ENCODE measurements at places on chromosomes 3 and 15. TPM values are rescaled to one million over a fixed set of nuclear protein-coding genes. Genes with fewer than 3 reads are reported as not detected.
A peak's percentile ranks its signal among the peaks of the same experiment; 100 is the strongest.

Gene PARP15
- not detected for total RNA-seq

Gene GP5
- total RNA-seq = 0.03 TPM

Gene GUCA1C
- not detected for total RNA-seq

Gene GPR62
- total RNA-seq = 0.21 TPM

Gene ADCY5
- 1.0 TPM for total RNA-seq

Gene WNT5A
- total RNA-seq = 3.3 TPM

GRCh38 chr15:88636050-88636449 is 2.8 kb upstream of the ISG20 start:
- H3K36me3 ChIP-seq = no peaks in the 10 kb centered on the region
- no peak overlapping the region for H3K4me3 ChIP-seq
- DNase-seq = no peak
- peaks cover 5% of the 10 kb centered on the region for H3K4me1 ChIP-seq

- no peak overlapping the region for H3K27ac ChIP-seq
- H3K36me3 ChIP-seq = no peaks in the 10 kb centered on the region
- H3K27me3 ChIP-seq = peaks cover 14% of the 10 kb centered on the region
- H3K4me3 ChIP-seq = no peak overlapping the region
- no peaks in the 10 kb centered on the region for H3K4me1 ChIP-seq
Observed at GRCh38 chr15:74378848-74379247, 11.4 kb upstream of the CYP11A1 start.

GRCh38 chr15:99437315-99438223 is 128.2 kb upstream of the MEF2A start:
- peaks cover 32% of the 10 kb centered on the region for H3K4me1 ChIP-seq
- H3K36me3 ChIP-seq = no peaks in the 10 kb centered on the region
- H3K27ac ChIP-seq = no peak overlapping the region
- no peak overlapping the region for H3K4me3 ChIP-seq
- no peak for DNase-seq

DNA sequence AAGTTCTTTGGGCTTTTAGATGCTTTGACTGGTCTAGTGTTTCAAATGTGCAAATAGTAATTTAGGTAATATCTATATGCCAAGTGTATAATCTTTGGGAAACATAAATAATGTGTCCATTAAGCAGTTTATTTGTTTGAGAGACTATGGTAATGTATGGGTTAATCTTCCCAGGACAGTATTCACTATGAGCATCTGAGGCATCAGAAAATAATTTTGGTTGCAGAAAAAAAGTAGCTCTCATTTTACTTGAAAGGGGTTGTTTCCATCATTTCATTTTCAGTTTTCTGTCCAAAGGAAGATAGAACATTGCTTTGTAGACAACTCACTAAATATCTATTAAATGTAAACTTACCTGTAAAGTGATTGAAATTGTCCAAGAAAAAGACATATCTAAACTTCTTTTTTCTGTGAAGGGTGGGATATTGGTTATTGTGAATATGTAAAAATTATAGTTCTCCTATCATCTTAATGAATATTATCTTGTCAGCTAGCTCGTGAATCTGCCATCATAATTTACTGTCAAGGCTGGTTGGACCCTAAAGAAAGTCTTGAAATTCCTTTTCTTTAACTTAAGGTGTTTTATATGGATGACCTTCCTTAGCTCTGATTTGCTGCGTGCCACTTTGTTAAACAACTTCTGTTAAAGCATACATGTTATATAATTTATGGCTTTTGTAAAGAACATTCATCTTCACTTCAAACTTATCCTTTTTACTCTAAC is 108.8 kb downstream of the EPHA3 start:
- no peak overlapping the region for H3K27ac ChIP-seq
- H3K36me3 ChIP-seq = no peaks in the 10 kb centered on the region
- DNase-seq = no peak
- no peak overlapping the region for H3K4me3 ChIP-seq

GRCh38 chr15:47987461-47987860 is 133.3 kb upstream of the SLC24A5 start:
- no peak overlapping the region for H3K27ac ChIP-seq
- DNase-seq = no peak
- H3K4me1 ChIP-seq = peaks cover 16% of the 10 kb centered on the region

GRCh38 chr3:190534386-190534785 is 20.5 kb downstream of the IL1RAP start:
- no peaks in the 10 kb centered on the region for H3K36me3 ChIP-seq
- H3K27ac ChIP-seq = no peak overlapping the region
- no peak for DNase-seq
- no peaks in the 10 kb centered on the region for H3K4me1 ChIP-seq
- H3K27me3 ChIP-seq = no peaks in the 10 kb centered on the region
- H3K4me3 ChIP-seq = no peak overlapping the region

DNA sequence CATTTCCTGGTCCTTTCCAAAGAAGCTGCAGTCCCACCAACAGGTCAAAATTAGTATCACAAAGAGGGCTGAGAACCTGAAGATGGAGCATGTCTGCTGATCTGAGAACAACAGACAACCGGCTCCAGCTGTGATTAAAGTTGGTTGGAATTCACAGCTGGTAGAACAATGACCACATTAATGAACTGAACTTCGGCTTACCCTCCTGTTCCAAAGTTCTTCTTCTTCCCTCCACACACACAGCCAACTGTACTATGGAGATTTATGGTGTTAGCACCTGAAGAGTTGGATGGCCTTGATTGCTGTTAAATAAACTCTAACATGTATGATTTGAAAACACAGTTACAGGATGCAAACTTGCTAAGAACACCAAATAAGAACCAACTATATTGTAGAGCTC is 27.4 kb upstream of the ROPN1 start:
- DNase-seq = no peak
- no peaks in the 10 kb centered on the region for H3K36me3 ChIP-seq
- H3K27ac ChIP-seq = no peak overlapping the region
- no peaks in the 10 kb centered on the region for H3K4me1 ChIP-seq
- no peak overlapping the region for H3K4me3 ChIP-seq
- no peaks in the 10 kb centered on the region for H3K27me3 ChIP-seq

- no peak overlapping the region for H3K27ac ChIP-seq
- no peaks in the 10 kb centered on the region for H3K27me3 ChIP-seq
- H3K36me3 ChIP-seq = no peaks in the 10 kb centered on the region
- no peak overlapping the region for H3K4me3 ChIP-seq
- DNase-seq = no peak
Observed at GRCh38 chr3:177468331-177468730, 271.0 kb upstream of the TBL1XR1 start.

DNA sequence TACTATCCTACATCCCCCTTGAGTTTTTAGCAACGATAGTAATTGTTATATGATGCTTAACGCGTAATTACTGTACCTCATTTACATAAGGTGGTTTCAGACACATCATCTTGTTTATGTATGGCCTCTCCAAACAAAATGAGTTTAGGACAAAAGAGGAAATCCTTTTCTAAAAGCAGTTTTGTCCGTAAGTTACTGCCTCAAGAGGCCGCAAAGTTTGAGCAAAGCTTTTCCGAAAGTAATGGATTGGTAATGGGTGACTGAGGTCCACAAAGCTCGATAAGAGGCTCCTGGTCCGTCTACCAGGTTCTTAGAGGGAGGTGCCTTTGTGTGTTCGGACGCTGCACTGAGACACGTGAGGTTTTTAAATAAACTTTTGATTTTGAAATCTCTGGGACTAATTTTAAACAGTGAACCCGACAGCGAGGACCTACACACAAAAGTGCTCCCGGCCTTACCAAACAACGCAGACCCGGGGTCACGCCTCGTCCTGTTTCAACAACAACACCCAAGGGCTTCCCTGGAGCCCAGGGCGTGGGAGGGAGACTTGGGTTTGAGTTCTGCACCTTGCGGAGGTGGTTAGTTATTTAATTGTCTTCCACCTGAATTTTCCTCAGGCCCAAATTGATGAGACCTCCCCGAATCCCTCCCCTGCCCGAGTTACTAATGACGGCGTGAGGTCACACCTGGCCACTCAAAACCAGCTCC is 456 bp upstream of the C15orf61 start:
- no peak overlapping the region for H3K27ac ChIP-seq
- peak overlapping the region; percentile 53 for H3K4me3 ChIP-seq
- peaks cover 28% of the 10 kb centered on the region for H3K4me1 ChIP-seq
- no peaks in the 10 kb centered on the region for H3K36me3 ChIP-seq
- no peak for DNase-seq

DNA sequence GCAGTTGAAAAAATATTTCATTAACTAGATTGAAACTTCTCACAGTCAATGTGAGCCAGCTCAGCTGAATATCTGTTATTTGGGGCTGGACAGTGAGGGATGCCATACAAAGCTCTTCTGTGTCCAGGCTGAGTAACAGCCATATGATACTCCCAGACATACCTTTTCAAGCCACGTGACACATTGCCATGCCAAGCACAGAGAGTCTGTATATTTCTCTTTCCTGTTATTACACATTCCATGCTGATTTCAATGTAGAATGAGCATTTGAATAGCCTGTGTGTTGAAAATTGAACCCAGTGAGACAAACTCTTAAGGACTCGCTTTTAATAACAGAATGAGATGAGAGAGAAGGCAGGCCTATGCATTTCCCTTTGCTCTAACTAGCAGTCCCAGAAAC is 334.7 kb upstream of the RASGRP1 start:
- H3K27ac ChIP-seq = no peak overlapping the region
- H3K27me3 ChIP-seq = no peaks in the 10 kb centered on the region
- no peak overlapping the region for H3K4me3 ChIP-seq
- H3K36me3 ChIP-seq = no peaks in the 10 kb centered on the region
- no peak for DNase-seq

GRCh38 chr3:151901644-151902285 is 28.3 kb downstream of the SUCNR1 start:
- H3K36me3 ChIP-seq = no peaks in the 10 kb centered on the region
- DNase-seq = peak; percentile 61
- peak overlapping the region; percentile 85 for H3K27ac ChIP-seq
- H3K4me1 ChIP-seq = peaks cover 43% of the 10 kb centered on the region
- H3K27me3 ChIP-seq = no peaks in the 10 kb centered on the region
- H3K4me3 ChIP-seq = no peak overlapping the region

- H3K27ac ChIP-seq = no peak overlapping the region
- no peaks in the 10 kb centered on the region for H3K4me1 ChIP-seq
- H3K36me3 ChIP-seq = no peaks in the 10 kb centered on the region
- no peaks in the 10 kb centered on the region for H3K27me3 ChIP-seq
Observed at GRCh38 chr3:4672725-4673275, 179.7 kb downstream of the ITPR1 start.

DNA sequence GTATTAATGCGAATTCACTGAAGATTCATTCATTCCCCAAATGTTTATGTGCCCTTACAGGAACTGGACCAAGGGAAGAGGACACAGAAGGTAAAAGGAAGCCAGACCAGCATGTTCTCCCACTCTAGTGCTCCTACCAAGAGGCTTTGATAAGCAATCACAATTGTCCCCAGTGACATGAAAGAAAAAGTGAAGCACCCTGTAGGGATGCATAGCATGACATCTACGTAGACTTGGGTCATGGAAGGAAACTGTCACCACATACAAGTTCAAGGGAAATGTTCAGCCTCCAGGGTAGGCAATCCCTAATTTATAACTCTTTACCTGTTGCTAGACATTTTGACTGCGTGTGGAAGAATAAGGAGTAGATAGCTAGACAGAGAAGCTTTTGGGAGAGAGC is 348.6 kb upstream of the MCTP2 start:
- peaks cover 4% of the 10 kb centered on the region for H3K4me1 ChIP-seq
- no peak overlapping the region for H3K4me3 ChIP-seq
- no peak for DNase-seq
- H3K36me3 ChIP-seq = no peaks in the 10 kb centered on the region
- H3K27me3 ChIP-seq = no peaks in the 10 kb centered on the region

DNA sequence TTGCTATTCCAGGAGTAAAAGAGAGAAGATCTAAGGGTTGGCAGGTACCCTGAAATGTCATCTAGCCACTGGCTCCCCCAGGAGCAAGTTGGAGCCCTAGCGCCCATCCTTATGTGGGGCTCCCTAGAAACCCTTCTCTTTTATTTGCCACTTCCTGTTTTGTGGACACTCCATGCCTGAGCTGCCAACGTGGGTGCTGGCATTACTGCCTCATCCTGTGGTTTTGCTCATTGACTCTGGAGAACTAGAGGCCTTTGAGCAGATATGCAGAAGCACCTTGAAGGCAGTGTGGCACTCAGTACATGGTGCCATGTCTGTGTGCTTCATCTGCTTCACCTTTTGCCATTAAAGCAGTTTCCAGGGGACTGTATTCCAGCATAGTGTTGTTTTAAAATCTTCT is 8.1 kb downstream of the EDEM1 start:
- H3K27ac ChIP-seq = no peak overlapping the region
- no peak for DNase-seq
- H3K36me3 ChIP-seq = no peaks in the 10 kb centered on the region

DNA sequence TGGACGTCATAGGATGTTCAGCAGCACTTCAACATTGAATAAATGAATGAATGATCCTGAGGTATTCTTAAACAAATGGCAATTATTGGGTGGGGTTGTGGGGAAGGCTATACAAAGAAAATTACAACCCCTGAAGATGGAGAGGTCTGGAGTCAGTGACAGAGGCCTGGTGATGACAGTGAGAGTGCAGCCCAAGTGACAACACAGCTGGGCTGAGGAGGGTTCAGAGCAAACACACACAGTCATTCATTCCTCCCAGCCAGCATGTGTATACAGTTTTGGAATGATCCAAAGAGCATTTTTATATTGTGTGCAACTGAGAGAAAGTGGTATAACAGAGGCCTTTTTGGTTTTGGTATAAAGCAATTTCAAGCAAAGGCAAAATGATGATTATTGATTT is 148.1 kb downstream of the ANO10 start:
- H3K4me3 ChIP-seq = no peak overlapping the region
- H3K27me3 ChIP-seq = no peaks in the 10 kb centered on the region
- H3K27ac ChIP-seq = no peak overlapping the region
- H3K4me1 ChIP-seq = peaks cover 9% of the 10 kb centered on the region

- no peak for DNase-seq
- H3K36me3 ChIP-seq = no peaks in the 10 kb centered on the region
- no peak overlapping the region for H3K4me3 ChIP-seq
- H3K27me3 ChIP-seq = no peaks in the 10 kb centered on the region
- H3K27ac ChIP-seq = no peak overlapping the region
Observed at GRCh38 chr3:139122221-139122581, 77.5 kb upstream of the PRR23C start.

Measured in neural progenitor cell (in vitro differentiated cells).